Pericardium fibroblast (primary cell): ENCODE measurements at places on chromosomes 12 and 14. TPM values are rescaled to one million over a fixed set of nuclear protein-coding genes. Genes with fewer than 3 reads are reported as not detected.

The USP44 gene
- under 0.01 and 0.09 TPM in 2 replicates for total RNA-seq

The MARK3 gene
- 47.8 and 56.7 TPM in 2 replicates for total RNA-seq

The LTBP2 gene
- total RNA-seq = 39.0 and 52.0 TPM in 2 replicates

The TMEM132C gene
- 2.2 and 3.3 TPM in 2 replicates for total RNA-seq

The ARF6 gene
- total RNA-seq = 37.6 and 57.6 TPM in 2 replicates
